ENCODE measurements at places on chromosomes 3 and 15.

- no peak for DNase-seq
Observed at GRCh38 chr3:46102059-46102779, 74.9 kb upstream of the XCR1 start.

DNA sequence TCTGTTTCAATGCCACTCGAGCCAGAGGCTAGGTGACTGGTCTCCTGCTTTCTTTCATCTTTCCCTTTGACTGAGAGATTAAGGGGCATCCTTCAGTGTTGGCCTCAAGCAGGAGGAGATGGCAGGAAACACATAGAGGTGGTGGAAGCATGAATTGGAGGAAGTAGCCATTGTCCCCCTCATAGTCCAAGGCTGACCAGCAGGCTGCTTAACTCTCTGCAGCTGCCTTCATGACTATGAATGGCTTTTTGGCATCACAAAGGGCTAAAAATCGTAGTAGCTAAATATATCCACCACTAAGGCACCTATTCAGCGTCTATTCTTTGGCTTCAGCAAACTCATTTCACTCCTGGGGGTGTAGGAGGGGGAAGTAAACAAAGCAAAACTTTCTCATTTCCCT lies 7.0 kb upstream of the FRMD4B start:
- DNase-seq = no peak

GRCh38 chr3:102664126-102664525 lies 229.3 kb downstream of the ZPLD1 start:
- no peak for DNase-seq

GRCh38 chr15:74497584-74497983 lies 36.6 kb upstream of the UBL7 start:
- no peak for DNase-seq

DNA sequence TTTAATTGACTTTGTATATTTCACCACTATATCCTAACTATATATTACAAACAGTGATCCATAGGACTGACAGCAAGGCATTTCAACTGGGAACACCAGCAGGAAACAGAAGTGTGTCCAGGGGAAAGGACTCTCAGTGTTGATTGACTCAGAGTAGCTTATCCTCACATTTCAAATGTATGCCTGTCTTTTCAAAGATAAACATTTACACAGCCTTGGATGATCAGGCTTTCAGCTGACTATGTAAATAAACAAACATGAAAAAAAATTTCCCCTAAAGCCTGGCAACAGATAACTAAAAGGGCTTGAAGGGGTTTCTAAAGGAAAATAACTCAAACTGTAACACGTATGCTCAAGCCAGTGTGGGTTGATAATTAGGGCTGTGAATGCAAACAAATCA lies 321.8 kb downstream of the TBC1D5 start:
- no peak for DNase-seq

DNA sequence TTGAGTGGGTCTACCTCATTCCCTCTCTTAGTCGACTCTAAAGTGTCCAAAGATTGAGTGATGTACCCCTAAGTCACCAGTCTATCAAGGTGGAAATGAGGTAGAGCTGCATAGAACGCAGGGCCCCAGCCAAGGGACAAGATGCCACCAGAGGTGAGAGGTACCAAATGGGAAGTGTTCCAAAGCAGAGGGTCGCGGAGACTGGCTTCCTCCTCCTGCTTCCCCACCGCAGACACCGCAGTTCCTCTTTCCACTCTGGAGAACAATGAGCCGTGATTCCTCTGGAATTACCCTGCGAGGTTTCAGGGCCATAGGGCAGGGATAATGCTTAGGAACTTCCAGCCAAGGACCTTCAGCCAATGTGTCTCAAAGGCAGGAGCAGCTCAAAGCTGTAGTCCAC lies 55.8 kb downstream of the DAPK2 start:
- no peak for DNase-seq

DNA sequence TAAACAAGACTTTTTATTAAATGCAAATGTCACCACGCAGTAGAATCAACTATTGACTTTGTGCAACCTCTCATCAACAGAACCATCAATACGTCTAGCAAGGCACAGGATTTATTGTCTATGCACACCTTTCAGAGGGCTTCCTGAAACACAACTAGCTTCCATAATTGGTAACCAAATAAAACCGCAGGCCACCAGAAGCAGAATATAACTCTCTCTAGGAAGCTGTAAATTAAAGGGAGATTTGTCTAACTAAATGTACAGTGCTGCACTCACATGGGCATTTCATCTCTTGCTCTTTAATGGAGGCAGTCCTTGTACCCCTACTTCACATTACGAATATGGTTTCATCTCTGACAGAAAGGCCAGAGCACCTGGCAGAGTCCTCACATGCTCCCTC lies 93.0 kb downstream of the FHIT start:
- DNase-seq = no peak

- DNase-seq = no peak
Observed at GRCh38 chr3:184636741-184637316, 75.0 kb downstream of the MAGEF1 start.
